ENCODE measurements at places on chromosomes 3 and 15. TPM values are rescaled to one million over a fixed set of nuclear protein-coding genes. Genes with fewer than 3 reads are reported as not detected.

TMEM43 gene
- 83.2 TPM for total RNA-seq

SLC24A5 gene
- total RNA-seq, result not detected

PROS1 gene
- 14.1 TPM for total RNA-seq

IMPG2 gene
- total RNA-seq, result 0.19 TPM

GCSAM gene
- 0.57 TPM for total RNA-seq

GPR171 gene
- total RNA-seq, result 2.7 TPM

MYZAP gene
- total RNA-seq, result 36.0 TPM

ALG1L2 gene
- not detected for total RNA-seq

TMEM212 gene
- not detected for total RNA-seq

CCRL2 gene
- total RNA-seq, result 1.1 TPM

ATP8B4 gene
- total RNA-seq, result 0.97 TPM

TJP1 gene
- 133 TPM for total RNA-seq

MYH15 gene
- under 0.01 TPM for total RNA-seq

RPUSD2 gene
- total RNA-seq, result 6.9 TPM

MCTP2 gene
- total RNA-seq, result 19.7 TPM

CHCHD4 gene
- total RNA-seq, result 16.6 TPM

LIPH gene
- 10.4 TPM for total RNA-seq

STRIT1 gene
- total RNA-seq, result not detected

CTXND1 gene
- total RNA-seq, result not detected

ZIC1 gene
- not detected for total RNA-seq

AMIGO3 gene
- 1.3 TPM for total RNA-seq

SLC35G2 gene
- 4.0 TPM for total RNA-seq

ANKDD1A gene
- total RNA-seq, result 1.1 TPM

PRR20G gene
- total RNA-seq, result not detected

IGF1R gene
- 37.7 TPM for total RNA-seq

ISLR gene
- 0.91 TPM for total RNA-seq

CCDC80 gene
- total RNA-seq, result 21.8 TPM

IGSF10 gene
- 0.92 TPM for total RNA-seq

HYAL1 gene
- total RNA-seq, result 1.8 TPM

All from esophagus squamous epithelium (tissue), 5 donors.